ENCODE measurements at places on chromosomes 1 and 21. TPM values are rescaled to one million over a fixed set of nuclear protein-coding genes. Genes with fewer than 3 reads are reported as not detected.

The OR2T35 gene
- not detected for total RNA-seq

- no peak for DNase-seq
Observed at GRCh38 chr1:101929343-101929742, 67.4 kb downstream of the OLFM3 start.

The KCNQ4 gene
- 0.98 TPM for total RNA-seq

- DNase-seq = no peak
Observed at GRCh38 chr1:38577385-38577784, 282.2 kb downstream of the RRAGC start.

DNA sequence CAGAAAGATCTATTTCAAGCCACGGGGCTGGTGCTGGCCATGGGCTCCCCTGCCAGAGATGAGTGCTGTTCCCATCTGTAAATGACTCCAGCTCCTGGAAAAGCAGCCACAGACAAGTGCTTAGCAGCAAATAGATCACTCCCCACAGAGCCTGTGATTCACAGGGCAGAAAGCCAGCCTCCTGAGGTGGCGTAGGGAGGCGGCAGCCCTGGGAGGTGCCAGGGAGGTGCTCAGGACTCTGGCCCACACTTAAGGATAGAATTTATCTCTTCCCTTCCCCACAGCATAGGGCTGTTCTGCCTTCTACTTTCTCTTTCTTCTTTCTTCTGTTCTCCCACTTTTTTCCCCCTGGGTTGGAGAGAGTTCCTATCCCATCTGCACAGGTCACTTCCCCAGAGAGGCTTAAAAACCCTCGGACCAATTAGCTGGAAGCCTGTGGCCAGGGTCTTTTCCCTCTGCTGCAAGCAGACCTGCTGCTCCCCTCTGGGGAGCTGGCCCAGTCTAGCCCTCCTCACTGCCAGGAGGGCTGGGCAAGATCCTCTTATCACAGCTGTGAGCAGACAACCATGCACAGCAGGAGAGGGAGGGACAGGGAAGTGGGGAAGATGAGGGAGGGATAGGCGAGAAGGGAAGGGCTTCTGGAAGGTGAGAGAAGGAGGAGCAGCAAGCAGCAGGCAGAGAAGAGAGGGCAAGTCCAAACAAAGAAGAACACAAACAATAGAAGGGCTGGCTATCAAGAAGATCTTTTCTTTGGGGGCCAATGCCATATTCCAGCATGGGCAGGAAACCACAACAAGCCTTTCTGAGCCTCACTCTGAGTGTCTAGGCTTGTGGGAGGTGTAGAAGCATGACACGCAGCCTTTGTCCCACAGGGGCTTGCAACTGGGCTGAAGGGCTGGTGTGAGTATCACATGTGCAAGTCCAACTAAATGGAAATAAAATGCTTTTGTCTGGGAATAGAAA is 41.0 kb downstream of the KCND3 start:
- no peak for DNase-seq

All from lung (tissue), 17 donors.